LHCN-M2 (cell line): ENCODE measurements at places on chromosomes 16 and 17.

DNA sequence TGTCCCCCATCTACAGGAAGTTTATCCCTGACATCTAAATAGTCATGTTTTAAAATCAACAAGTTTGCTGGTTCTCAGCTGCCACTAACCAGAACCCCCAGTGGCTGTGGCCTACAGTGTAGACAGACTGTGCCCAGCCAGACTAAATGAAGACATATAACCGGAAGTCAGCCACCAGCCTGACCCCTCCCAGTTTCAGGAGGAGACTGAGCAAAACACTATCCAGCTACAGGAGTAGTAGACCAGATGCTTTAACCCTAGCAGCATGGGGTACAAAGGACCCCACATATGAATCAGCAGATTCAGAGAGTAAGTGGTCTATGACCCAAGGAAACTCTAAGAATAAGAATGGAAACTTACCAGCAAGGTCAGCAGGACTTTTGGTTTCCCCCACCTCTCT lies 83.4 kb downstream of the HIC1 start:
- DNase-seq = peak; percentile 51

- DNase-seq = no peak
These were observed 15.0 kb downstream of the QRICH2 start for GRCh38 chr17:76293106-76293505.

- DNase-seq = no peak
These were observed 10.2 kb downstream of the POLR2C start for GRCh38 chr16:57472665-57473060.

DNA sequence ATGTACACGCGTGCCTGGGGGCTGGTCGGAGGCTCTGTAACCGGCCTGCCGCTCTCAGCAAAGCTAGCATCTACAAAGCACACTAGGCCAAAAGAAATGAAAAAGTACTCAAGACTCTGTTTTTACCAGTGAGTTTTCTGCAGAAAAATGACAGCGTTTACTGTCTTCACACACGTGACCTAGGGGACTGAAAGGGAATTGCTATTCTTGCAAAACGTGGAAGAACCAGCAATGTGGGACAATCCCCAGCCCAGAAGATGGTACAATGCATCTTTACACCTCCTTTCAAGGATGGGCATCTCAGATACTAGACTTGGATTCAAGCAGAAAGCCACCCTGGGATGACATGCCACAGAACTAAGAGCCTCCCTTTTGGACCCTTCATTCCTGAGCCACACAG lies 41.5 kb downstream of the NDEL1 start:
- no peak for DNase-seq

DNA sequence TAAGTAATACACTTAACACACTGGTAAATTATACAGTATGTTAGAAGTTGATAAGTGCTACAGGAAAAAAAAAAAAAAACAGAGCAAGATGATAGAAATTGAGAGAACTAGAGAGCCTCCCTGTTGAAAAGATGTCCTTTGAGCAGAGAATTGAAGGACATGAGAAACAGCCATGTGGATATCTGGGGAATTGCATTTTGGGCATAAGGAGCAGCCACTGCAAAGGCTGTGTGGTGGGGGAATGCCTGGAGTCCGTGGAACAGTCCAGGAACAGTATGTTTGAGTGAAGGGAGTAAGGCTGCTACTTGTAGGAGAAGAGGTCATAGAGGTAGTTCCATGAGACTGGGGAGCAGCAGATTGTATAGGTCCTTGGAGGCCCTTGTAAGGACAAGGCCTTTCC lies 178.4 kb downstream of the FTO start:
- DNase-seq = no peak

GRCh38 chr17:73984941-73985340 lies 218.5 kb upstream of the RPL38 start:
- DNase-seq = no peak

DNA sequence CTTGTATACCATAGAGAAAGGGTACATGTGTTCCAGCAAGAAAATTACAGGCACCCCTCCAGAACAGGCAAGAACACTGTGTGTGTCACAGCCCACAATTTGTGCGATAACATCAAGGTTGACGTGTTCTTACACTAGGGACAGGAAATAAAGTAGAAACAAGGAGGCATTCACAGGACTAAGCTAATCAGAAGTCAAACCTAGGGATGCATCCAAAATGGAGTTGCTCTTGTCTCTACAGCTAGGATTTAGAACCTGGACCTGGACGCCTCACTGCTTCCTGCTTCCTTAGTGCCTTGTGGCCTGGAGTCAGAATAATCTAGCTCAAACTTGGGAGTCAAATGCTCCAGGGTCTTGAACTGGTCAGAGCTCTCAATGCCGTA lies 41.3 kb downstream of the GINS3 start:
- DNase-seq = no peak

DNA sequence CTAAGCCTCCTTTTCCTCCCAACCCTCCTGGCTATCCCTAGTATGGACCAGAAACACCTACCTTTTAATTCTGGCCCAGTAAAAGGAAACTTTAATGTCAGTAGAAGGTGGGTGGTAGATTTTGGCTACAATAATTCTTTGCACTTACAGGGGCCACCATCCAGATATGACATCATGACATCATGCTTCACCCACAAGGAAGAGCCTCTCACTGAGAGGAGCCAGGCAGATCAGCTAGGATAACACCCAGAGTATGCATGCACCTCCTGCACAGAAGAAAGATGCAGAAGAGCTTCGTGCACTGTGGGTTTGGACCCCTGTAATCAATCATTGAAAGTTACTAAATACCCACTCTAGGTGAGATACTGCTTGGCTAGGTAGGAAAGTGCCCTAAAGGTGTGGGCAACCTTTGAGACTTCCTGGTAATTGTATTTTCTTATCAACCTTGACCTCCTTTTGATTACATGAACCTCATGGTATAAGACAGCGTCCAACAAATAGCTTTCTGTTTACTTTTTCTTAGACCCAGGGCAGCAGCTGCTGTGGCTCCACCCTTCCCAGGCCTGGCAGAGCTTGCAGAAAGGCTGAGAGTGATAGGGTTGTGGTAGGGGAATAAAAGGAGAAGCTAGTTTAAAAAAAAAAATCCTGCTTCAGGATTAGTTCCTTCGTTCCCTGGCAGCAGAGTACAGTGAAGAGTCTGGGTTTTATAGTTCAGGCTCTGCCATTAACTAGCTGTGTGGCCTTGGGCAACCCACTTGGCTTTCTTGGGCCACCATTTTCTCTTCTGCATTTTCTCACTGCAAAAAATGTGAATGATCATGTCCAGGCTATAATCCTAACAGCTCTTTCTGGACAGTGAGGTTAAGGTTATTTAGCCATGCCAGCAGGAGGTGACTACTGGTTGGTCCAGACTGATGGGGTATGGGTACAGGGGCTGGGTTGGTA lies 6.2 kb downstream of the MAP3K14 start:
- peak; percentile 85 for DNase-seq
